Left renal pelvis (tissue), 4 donors: ENCODE measurements at places on chromosomes 3 and 15. TPM values are rescaled to one million over a fixed set of nuclear protein-coding genes. Genes with fewer than 3 reads are reported as not detected.

The LTK gene
- 1.9 TPM for polyA plus RNA-seq

The CD200R1 gene
- polyA plus RNA-seq, result 0.60 TPM

The ANKUB1 gene
- not detected for polyA plus RNA-seq

The TMCO5A gene
- polyA plus RNA-seq, result not detected

- DNase-seq, result no peak
These were observed 28.0 kb upstream of the PLA2G4E start for GRCh38 chr15:42048821-42049200.

GRCh38 chr3:149473357-149474249, 894 bp upstream of the TM4SF4 start:
- no peak for DNase-seq

- DNase-seq, result no peak
These were observed 36.7 kb downstream of the SRP14 start for GRCh38 chr15:40002295-40002694.

GRCh38 chr3:98969295-98969694, 67.8 kb upstream of the DCBLD2 start:
- no peak for DNase-seq

DNA sequence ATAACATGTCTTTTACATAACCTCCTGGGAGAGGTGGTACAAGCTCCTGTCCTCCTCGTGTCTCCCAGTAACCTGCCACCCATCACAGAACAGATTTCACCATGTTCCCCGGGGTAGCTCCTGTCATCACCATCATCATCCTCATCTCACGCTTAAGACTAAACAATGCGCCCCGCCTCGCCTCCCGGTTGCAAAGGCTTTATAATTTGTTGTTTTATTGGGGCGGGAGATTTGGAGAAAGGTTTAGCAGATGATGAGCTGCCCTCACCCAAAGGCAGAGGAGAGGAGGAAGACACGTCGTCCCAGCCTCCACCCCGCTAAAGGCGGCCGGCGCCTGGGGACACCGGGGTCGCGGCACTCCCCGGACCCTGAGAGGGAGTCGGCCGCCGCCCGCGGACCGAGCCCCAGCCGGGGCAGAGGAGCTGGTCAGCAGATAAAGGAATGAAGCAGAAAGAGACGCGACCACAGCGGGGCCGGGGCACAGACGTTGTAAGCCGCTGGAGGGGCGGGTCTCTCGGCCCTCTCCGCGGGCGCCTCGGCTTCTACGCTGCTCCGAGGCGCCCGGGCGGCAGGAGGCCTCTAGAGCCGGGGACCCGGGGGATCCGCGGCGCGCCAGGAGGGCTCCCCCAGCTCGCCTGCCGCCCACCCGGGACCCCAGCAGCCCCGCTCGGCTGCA, 589 bp downstream of the HERC1 start:
- no peak for DNase-seq

DNA sequence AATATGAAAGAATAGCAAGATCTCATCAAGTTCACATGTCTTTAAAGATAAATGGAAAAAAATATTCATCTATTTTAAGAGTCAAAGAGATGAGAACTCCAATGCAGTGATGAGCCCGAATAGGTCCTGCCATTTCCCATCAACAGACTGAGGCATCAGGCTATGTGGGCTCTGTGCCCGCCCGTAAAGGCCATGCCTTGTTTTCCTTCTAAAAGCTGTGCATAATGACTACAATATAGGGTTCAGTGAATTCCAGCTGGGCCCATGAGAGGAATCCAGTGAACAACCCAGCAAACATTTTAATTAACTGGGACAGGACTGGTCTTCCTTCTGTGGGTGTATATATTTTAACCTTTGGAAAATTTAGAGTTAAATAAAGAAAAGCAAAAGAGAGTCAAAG, 44.6 kb downstream of the RASGRP1 start:
- DNase-seq, result no peak

- DNase-seq, result no peak
These were observed 38.4 kb upstream of the PLXND1 start for GRCh38 chr3:129644836-129645235.

DNA sequence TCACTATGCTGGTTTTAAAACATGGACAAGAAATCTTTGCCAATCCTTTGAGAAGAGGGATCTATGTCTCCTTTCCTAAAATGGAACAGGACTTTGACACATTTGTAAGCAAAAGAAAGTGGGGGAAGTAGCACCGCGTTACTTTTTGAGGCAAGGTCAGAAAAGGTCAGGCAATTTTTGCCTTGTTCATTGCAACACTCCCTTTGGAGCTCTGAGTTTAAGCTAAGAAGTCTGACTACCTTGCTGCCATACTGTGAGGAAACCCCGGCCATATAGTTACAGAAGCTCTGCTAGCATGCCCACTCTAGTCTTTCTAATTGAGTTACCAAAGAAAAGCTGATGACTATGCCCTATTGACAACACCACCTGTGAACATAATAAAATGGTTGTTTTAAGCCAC, 1.4 kb downstream of the FAM227B start:
- DNase-seq, result no peak

DNA sequence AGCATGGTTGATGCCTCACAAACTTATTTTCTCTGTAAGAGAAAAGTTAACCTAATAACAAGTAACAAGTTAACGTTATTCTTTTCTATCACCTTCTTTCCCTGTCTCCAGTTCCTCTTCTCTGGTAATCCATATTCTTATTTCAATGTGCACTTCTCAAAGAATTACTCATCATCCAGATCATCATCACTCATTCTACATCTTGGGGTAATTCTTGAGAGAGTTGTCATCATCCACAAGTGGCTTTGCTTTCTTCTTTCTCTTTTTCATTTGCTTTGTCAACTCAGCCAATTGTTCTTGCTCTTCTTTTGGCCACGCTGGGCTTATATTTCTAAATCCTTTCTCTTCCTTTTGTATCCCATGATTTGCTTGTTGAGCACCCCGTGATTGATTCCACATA, 20.8 kb upstream of the RNF111 start:
- DNase-seq, result no peak

- DNase-seq, result no peak
These were observed 420.2 kb downstream of the TBC1D5 start for GRCh38 chr3:17322106-17322793.

- DNase-seq, result no peak
These were observed 37.3 kb downstream of the USF3 start for GRCh38 chr3:113659101-113659541.

- no peak for DNase-seq
These were observed 1173.6 kb downstream of the OTOL1 start for GRCh38 chr3:162670181-162670580.

GRCh38 chr15:60363087-60363549, 34.7 kb downstream of the ANXA2 start:
- peak; percentile 54 for DNase-seq

DNA sequence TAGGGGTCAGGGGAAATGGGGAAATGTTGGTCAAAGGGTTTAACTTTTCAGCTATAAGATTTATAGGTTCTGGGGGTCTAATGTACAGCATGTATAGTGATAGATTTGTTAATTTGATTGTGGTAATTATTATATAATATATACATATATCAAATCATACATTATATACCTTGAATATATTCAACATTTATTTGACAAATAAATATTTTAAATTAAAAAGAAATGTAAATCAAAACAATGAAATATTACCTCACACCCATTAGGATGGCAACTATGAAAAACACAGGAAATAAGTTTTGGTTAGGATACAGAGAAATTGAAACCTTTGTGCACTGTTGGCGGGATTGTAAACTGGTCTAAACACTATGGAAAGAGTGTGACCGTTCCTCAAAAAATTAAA, 85.0 kb upstream of the SLCO2A1 start:
- DNase-seq, result no peak
